NCI-H2029 (cell line): ENCODE measurements at places on chromosomes 6 and 20.

DNA sequence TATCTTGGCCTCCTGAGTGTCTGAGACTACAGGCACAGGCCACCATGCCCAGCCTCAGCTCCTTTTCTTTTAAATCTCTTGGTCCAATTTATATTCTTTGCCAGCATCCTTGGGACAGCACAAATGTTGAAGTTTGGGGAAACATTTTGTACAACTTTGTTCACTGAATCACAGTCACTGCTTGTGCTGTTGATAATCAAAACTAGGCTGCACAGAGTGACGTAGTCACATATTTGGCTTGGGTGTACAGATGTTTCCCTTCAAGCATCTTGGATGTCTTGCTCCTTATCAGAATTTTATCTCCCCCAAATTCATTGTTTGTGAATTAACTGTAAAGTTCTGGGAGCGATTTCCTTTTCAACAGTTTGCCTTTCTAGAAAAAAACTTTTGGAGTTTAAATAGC is 17.9 kb downstream of the CARMIL1 start:
- DNase-seq, result no peak

- no peak for DNase-seq
These were observed 19.2 kb downstream of the UTRN start for GRCh38 chr6:144304223-144304848.

- no peak for DNase-seq
These were observed 25.8 kb downstream of the SEC23B start for GRCh38 chr20:18533491-18533890.

DNA sequence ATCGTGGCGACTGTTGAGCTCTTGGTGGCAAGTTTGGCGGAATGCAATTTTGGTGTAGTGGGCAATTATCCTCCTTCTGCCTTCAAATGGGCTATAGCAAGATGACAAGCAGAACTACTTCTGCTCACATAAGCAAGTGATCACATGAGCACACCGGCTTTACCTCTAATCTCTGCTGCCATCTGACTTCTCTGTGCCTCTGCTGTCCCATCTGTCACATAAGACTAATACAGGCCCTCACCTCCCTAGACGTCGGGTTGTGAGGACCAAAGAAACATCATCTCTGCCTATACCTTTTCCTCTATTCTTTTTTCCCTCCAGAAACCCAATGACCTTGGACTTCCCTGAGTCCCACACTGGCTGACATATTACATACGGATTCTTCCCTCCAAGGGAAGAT is 13.3 kb upstream of the WTAP start:
- no peak for DNase-seq

GRCh38 chr6:119157506-119157815 is 79.0 kb upstream of the FAM184A start:
- DNase-seq, result no peak

DNA sequence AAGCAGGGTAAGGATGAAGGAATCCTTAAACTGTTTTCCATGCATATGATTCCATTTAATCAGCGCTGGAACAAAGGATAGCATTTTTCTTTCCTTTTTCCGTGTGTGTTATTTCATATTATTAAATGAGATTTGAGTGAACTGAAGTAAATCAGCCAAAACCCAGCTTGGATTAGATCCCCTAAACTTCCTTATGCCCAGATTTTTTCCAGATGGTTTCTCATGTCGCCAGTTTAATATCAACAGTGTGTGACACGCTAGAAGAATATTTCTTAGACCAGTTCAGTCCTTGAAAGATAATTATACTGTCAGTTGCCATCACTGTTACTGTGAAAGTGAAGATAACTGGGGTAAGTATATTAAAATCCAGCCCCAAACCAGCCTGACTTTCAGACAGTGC is 1009.4 kb downstream of the KIF16B start:
- no peak for DNase-seq

GRCh38 chr6:17022604-17023003 is 79.2 kb upstream of the STMND1 start:
- no peak for DNase-seq

DNA sequence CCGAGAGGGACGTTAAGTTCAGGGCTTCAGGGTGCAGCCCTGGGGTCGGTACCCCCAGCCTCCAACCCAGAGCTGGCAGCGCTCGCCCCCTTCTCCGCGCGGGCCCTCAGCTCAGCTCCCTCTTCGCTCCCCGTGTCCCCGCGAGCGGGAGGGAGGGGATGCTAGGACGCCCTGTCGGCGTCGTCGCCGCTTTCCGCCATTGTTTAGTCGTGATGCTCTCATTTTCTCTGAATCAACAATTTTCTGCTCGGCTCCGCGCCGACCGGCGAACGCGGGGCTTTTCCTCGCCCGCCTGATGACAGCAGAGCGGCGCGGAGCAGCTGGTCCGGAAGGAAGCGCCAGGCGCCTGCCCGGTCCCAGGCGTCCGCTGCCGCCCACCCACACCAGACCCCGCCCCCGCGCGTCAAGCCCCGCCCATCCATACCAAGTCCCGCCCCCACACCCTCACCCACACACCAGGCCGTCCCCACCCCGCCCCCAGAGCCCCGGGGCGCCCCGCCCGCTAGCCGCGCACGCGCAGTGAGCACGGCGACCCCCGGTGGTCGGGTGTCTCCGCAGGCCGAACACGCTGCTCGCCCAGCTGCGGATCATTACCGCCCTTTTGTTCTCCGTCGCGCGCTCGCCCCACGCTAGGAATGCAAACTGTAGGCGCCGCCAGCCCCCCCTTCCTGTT is 50.1 kb upstream of the SLC32A1 start:
- DNase-seq, result peak; percentile 49

DNA sequence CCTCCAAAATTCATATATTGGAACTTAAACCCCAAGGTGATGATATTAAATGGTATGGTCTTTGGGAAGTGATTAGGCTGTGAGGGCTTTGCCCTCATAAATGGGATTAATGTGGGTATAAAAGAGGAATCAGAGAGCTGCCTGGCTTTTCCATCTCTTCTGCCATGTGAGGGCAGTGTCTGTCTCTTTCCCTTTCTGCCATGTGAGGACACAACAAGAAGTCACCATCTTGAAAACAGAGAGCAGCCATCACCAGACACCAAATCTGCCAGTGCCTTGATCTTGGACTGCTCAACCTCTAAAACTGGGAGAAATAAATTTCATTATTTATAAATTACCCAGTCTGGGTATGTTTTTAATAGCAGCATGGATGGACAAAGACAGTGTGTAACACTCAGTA is 263.0 kb downstream of the PAX1 start:
- DNase-seq, result no peak

GRCh38 chr6:15770347-15771143 is 107.7 kb upstream of the DTNBP1 start:
- DNase-seq, result no peak

DNA sequence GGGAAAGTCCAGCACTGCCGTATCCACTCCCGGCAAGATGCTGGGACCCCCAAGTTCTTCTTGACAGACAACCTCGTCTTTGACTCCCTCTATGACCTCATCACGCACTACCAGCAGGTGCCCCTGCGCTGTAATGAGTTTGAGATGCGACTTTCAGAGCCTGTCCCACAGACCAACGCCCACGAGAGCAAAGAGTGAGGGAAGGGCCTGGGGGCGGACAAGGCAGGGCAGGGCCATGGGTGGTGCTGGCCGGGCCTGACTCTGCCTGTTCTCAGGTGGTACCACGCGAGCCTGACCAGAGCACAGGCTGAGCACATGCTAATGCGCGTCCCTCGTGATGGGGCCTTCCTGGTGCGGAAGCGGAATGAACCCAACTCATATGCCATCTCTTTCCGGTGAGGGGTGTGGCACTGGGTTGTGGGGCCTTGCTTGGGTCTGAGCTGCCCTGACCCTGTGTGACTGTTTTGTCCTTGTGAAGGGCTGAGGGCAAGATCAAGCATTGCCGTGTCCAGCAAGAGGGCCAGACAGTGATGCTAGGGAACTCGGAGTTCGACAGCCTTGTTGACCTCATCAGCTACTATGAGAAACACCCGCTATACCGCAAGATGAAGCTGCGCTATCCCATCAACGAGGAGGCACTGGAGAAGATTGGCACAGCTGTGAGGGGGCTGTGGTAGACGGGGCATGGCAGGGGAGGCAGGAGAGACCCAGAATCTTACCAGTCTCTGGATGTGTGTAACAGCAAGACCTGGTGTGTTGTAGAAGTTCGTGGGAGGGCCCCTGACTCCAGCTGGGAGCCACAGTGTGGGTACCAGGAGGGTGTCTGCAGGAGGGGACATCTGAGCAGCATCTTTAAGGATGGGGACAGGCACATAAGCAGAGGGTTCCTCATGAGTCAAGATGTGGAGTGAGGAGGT is 29.1 kb downstream of the PLCG1 start:
- DNase-seq, result no peak

GRCh38 chr6:154403788-154404187 is 47.2 kb upstream of the IPCEF1 start:
- DNase-seq, result peak; percentile 73

DNA sequence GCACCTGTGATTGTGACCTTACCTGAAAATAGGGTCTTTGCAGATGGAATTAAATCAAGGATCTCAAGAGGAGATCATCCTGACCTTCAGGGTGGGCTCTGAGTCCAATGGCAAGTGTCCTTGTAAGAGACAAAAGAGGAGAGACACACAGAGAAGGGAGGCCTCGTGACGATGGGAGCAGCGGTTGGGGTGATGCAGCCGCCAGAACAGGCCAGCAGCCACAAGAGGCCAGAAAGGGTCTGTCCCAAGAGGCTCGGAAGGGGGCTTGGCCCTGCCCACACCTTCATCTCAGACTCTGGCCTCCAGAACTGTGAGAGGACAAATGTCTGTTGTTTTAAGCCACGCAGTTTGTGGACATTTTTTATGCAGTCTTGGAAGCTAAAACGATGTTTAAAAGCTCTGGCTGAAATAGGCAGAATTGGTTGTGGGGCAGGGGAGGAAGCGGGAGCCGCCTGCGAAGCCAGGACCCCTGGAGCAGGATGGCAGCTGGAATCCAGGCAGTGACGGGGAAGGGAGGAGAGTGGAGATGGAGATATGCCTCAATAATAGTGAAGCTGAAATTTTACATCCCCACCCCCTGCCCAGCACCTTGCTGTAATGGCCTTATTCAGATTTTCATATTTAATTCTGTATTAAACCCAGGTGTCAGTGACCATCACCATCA is 216.4 kb downstream of the ANKRD60 start:
- DNase-seq, result no peak

DNA sequence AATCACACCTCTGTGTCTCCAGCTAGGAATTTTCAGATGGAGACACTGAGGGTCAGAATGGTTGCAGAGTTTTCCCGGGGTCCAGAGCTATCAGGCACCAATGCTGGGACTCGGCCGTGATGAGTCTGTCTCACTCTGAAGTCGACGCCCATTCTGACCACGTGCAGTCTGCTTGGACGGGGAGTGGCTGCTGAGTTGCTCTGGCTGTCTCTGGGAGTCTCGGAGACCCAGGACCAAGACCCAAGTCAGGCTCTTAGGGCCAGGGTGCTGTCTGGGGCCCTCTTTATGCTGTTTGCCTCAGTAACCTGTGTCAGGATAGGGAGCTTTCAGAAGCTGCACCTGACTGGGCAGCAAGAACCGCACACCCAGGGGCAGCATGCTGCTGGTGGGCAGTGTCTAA is 4.6 kb downstream of the IP6K3 start:
- no peak for DNase-seq

DNA sequence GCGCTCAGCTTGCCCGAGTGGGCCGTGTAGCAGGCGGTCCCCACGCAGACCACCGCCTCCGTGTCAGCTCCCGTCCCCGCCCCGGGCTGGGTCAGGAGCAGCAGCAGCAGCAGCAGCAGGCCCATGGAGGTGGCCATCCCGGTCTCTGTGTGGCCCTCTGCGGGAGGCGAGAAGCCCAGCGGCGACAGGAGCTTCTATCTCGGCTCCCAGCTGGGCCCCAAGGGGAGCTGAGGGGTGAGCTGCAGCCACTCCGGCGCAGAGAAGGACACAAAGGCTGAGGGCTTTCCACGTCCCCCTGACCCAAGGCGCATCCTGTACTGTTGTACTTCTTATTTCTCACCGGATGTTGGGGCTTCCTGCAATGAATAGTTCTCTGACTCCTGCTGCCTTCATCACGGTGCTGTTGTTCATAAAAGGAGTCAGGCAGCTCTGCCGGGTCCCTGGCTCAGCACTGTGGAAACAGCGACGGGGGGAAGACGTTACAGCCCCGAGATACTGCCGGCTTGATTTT is at the start of gene CD93:
Gene CD93 (minus strand): TSS at position 269 of the 511 bp plus-strand sequence. CDS start 132 bp downstream, at position 137.
- no peak for DNase-seq

DNA sequence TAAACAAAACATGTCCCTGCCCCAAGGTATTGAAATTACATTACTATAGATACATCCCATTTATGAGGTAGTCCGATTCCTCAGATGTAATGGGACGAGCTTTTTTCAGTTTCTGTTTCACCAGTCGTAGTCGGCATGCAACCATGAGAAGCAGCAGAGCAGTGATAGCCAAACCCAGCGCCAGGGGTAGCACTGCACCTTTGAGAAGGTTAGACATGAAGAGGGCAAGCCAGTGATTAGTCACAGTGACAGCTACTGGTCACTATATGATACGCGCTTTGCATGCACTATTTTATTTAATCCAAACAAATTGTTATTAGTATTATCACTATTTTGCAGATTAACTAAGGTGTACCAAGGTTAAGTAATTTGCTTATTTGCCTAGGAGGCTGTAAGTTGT is 43.7 kb downstream of the LRP11 start:
- no peak for DNase-seq

GRCh38 chr20:63968928-63969760 is 586 bp downstream of the ZNF512B start:
- DNase-seq, result no peak

DNA sequence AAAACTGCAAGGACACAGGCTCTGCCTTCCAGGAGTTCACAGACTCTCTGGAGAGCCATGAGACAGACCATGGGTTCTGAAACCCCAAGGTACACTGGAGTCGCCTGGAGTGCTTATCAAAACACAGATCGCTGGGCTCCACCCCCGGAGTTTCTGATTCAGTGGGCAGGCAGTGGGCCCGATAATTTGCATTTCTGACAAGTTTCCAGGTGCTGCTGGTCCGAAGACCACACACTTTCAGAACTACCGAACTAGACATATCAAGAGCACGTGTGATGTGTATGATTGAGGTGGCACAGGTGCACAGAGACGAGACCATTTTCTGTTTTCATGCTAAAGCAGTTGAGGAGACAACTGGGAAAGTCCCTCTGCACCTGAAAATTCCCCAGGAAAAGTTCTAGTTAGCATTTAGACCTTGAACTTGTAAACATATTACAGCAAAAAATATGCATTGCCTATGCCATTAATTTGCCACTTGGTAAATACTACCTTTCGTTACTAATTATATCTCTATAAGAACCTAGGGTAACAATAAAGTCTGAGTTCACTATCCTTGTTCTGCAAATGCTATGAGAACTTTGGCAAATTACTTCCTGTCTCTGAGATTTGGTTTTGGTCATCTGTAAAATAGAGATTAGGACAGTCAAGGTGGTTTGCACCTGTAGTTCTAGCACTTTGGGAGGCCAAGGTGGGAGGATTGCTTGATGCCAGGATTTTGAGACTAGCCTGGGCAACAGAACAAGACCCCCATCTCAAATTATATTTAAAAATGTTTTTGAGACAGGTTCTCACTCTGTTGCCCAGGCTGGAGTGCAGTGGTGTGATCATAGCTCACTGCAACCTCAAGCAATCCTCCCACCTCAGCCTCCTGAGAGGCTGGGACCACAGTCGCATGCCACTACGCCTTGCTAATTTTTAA is 14.3 kb upstream of the PIM1 start:
- DNase-seq, result no peak

- DNase-seq, result no peak
These were observed 9.9 kb downstream of the MAFB start for GRCh38 chr20:40679184-40679583.

GRCh38 chr20:6623989-6624388 is 143.5 kb upstream of the BMP2 start:
- DNase-seq, result no peak

GRCh38 chr6:142975365-142975764 is 30.4 kb upstream of the HIVEP2 start:
- DNase-seq, result no peak

- DNase-seq, result no peak
These were observed 41.1 kb downstream of the RAMACL start for GRCh38 chr6:166545156-166546034.
